ENCODE measurements at places on chromosomes 11 and 22.

DNA sequence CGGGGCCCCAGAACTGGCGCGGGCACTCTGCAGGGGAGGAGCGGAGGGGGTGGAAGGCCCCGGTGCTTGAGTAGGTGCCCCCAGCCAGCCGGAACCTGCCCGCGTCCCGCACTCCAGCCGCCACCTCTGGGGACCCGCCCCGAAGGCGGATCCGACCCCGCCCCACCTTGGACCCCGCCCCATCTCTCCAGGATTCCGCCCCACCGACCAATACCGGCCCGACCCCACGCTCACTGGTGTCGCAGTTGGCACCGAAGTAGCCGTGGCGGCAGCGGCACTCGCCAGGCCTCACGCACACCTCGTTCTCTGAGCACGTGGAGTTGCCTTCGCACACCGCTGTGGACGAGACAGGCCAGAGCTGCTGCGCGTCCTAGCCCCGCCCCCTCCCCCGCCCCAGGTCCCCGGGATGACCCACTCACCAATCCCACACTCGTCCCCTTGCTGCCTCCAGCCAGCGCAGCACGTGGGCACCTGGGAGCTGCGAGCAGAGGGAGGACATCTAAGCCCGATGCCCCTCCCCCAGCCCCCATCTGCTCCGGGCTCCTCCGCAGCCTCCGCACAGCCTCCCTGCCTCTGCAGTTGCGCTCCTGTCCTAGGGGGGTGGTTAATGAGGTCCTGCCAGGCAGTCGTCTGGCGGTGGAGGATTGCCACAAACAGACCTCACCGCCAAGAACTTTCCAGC, 6.0 kb downstream of the SCARF2 start:
- DNase-seq = no peak

DNA sequence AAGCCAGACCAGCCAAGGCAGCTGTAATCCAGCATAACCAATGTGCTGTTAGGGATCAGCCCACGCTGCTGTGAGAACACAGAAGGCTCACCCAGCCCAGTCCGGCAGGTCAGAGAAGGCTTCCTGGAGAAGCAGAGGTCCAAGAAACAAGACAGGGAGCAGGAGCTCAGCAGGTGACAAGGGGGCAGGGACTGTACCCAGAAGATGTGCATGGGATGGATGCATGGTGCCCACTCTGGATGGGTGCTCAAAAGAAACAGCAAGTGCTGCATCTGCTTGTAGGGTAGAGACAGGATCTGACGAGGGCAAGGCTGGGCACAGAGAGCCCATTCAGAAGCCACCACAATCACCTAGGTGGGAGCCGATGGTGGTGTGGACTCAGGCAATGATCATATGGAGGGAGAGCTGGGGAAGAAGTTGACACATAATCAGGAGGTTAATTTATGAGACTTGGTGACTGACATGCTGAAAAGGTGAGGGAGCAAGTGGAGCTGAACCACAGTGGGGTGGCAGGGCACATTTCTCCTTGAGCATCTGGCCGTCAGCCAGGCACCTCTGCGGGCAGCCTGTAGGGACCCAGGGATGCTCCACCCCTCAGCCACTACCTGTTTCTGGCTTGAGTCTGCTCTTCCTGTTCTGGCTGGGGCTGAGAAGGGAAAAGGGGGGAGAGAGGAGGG, 102.3 kb upstream of the DRD2 start:
- DNase-seq = no peak

GRCh38 chr22:45101515-45102227, 62.1 kb upstream of the NUP50 start:
- DNase-seq = no peak

GRCh38 chr22:41888627-41889200, 26.2 kb downstream of the SHISA8 start:
- DNase-seq = no peak
